T-helper 2 cell treated with Interferon-gamma antibody and Interleukin-4, amounts not matched to agents 5 μg/mL and 100 μg/mL, for 36 hours (primary cell): ENCODE measurements at places on chromosomes 4 and X.

DNA sequence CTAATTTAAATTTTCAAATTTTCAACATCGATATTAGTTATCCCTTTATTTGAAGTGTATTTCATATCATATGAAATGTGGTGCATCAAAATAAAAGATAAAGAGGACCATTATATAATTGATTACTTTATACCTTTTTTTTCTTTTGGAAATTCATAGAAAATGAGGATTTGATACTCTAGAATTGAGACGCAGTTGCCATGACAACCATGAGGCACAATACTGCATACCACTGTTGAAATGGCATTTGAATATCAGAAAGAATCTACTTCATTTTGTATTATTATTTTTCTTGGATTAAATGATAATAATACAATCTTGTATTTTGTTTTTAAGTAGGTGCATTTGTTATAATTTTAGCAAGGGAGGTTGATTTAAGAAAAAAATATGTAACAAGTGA, 323.1 kb downstream of the PCDH18 start:
- H3K4me1 ChIP-seq: no peaks in the 10 kb centered on the region
- DNase-seq: no peak
- no peaks in the 10 kb centered on the region for H3K27me3 ChIP-seq
- no peak overlapping the region for H3K4me3 ChIP-seq
- no peaks in the 10 kb centered on the region for H3K36me3 ChIP-seq

- H3K4me3 ChIP-seq: no peak overlapping the region
- no peaks in the 10 kb centered on the region for H3K36me3 ChIP-seq
Measured at GRCh38 chr4:69920874-69921273, 10.0 kb upstream of the CSN1S1 start.

DNA sequence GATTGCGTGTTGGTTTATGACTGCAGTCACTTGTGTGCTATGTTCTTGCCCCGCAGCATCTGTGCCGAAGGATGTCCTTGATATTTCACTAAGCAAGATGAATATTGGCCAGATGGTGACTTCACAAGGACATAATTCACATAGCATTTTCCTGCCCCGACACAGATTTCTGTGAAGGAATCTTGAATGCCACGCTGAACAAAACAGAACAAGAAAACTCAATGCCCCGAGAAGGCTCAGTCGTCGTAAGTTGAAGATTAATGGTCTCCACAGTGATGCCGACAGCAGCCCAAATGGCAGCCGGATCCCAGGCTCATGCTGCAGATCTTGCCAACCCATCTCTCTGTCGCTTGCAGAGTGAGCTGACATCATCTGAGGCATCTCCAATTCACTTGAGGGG, 145.9 kb downstream of the CPEB2 start:
- no peaks in the 10 kb centered on the region for H3K4me1 ChIP-seq
- H3K4me3 ChIP-seq: no peak overlapping the region
- DNase-seq: no peak
- H3K27me3 ChIP-seq: no peaks in the 10 kb centered on the region
- no peak overlapping the region for H3K27ac ChIP-seq
- no peaks in the 10 kb centered on the region for H3K36me3 ChIP-seq

GRCh38 chr4:59838236-59838635, 1361.9 kb upstream of the ADGRL3 start:
- H3K27me3 ChIP-seq: no peaks in the 10 kb centered on the region
- H3K4me1 ChIP-seq: no peaks in the 10 kb centered on the region
- H3K27ac ChIP-seq: no peak overlapping the region
- no peaks in the 10 kb centered on the region for H3K36me3 ChIP-seq

GRCh38 chr4:26619784-26620183, 35.9 kb downstream of the TBC1D19 start:
- peaks cover 1% of the 10 kb centered on the region for H3K36me3 ChIP-seq
- H3K4me3 ChIP-seq: no peak overlapping the region

DNA sequence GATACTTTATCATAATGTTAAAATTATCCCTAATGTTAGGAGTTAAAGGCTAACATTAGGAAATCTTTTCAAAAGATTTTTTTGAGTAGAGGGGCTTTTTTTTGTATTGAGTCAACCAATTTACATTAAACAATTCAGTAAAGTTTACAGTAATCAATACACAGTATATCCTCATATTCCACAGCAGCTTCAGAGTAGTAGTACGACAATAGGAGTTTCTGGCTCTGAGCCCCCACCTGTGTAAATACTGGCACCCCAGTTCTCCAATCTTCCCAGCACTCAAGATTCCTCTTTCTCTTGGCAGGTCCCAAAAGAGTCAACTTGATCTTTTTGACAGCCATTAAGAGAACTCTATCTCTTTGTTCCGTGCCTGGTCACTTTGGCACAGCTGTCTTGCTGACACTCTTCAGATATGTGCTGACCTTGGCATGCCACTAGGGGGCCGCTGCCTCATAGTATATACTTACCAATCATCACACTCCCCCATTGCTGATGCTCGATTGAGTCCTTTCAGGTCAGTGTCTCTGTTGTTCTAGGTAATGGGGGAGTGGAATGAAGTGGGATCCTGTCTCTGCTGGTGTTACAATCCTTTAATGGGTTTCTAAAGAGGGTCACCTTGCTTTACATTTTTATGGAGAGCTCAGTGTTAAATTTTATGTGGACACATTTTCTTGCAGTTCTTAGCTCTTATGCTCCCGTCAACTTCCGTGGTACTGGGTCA, 19.5 kb upstream of the CCNI start:
- peaks cover 2% of the 10 kb centered on the region for H3K27me3 ChIP-seq
- no peak overlapping the region for H3K4me3 ChIP-seq
- H3K4me1 ChIP-seq: peaks cover 22% of the 10 kb centered on the region
- H3K36me3 ChIP-seq: no peaks in the 10 kb centered on the region
- H3K27ac ChIP-seq: no peak overlapping the region
- DNase-seq: peak; percentile 61

DNA sequence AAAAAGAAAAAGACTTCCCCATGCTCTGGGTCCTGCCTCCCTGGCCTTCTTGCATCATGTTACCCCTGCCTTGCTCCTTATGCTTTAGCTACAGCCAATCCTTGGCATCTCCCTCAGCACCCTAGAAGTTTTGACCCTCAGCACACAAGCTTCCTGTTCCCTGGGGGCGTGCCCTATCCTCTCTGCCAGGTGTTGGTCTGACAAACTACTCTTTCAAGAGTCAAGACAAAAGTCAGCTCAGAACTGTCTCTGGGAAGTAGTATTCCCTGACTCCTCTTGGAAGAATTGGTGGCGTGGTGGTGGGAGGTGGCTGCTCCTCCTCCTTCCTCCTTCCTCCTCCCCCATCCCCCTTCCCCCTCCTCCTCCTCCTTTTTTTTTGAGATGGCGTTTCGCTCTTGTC, 41.0 kb downstream of the PRPS1 start:
- no peak overlapping the region for H3K27ac ChIP-seq
- no peaks in the 10 kb centered on the region for H3K36me3 ChIP-seq
- H3K4me3 ChIP-seq: no peak overlapping the region
- DNase-seq: no peak

GRCh38 chr4:75722417-75722816, 2.0 kb upstream of the USO1 start:
- no peak overlapping the region for H3K4me3 ChIP-seq
- peaks cover 6% of the 10 kb centered on the region for H3K36me3 ChIP-seq
- no peak overlapping the region for H3K27ac ChIP-seq
- no peaks in the 10 kb centered on the region for H3K27me3 ChIP-seq
- peaks cover 25% of the 10 kb centered on the region for H3K4me1 ChIP-seq
- no peak for DNase-seq

DNA sequence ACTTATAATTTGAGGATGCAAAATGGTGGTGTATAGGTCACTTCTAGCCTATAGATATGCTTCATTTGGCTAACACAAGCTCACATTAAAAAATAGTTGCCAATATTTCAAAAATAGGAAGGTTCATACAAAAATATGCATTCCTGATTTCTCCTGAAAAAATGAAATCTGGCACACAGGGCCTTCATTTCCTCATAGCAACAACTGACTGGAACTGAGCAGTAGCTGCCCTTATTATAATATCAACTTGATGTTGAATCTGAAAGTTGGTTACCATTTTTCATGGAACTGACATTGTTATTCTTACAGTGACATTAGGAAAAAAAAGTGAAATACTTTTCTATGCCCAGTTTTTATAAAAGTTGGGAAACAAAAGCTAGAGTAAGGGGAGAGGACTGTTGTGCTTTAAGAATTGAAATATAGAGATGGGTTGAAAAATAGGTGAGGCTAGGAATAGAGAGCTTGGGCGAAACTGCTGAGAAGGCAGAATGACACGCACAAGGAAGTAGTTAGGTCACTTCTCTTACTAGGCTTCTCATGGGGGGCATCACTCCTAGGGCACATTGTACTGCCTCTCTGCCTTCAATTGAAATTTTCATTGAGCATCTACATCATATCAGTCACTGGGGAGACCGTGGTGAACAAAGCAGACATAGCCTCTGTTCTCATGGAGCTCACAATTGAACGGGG, 43.1 kb upstream of the C1GALT1C1 start:
- no peak overlapping the region for H3K27ac ChIP-seq
- H3K27me3 ChIP-seq: no peaks in the 10 kb centered on the region
- H3K4me1 ChIP-seq: peaks cover 3% of the 10 kb centered on the region
- H3K4me3 ChIP-seq: no peak overlapping the region
- DNase-seq: no peak
- no peaks in the 10 kb centered on the region for H3K36me3 ChIP-seq

- DNase-seq: no peak
- peaks cover 56% of the 10 kb centered on the region for H3K36me3 ChIP-seq
- peaks cover 3% of the 10 kb centered on the region for H3K4me1 ChIP-seq
- H3K4me3 ChIP-seq: no peak overlapping the region
- H3K27me3 ChIP-seq: no peaks in the 10 kb centered on the region
Measured at GRCh38 chr4:154542271-154542879, 7.8 kb downstream of the PLRG1 start.

GRCh38 chr4:38585871-38586270, 78.1 kb upstream of the KLF3 start:
- no peaks in the 10 kb centered on the region for H3K4me1 ChIP-seq
- no peaks in the 10 kb centered on the region for H3K36me3 ChIP-seq
- DNase-seq: no peak

DNA sequence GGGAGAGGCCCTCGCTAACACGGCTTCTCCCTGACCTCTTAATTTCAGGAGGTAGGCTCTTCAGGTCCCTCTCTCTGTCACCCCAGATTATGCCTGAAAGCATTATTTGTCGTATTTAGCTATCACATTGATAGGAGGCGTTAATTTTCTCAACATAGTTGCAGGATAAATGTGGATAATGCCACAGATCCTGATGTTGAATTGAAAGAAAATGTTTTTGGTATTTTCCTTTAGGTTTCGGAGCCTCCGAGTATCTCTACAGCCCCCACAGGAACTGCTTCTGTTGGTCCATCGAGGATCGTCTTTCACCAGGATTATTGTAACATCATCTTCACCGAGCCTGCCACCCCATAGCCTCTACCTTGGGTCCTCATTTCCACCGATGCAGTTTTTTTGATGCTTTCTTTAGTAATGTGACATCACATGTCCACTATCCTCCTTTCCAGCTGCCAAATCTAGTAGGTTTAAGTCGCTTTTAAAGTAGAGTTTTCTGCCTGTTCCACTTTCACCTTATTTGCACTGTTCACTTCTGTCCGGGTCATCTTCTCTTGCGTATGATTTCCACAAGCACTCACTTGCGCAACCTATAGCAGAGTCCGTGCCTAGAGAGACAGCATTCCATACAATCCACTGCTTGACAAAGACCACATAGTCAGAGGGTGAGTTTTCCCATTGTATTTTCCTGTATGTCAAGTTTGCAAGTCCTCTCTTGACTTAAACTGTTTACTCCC, 665 bp downstream of the TIGD2 start:
- peaks cover 19% of the 10 kb centered on the region for H3K4me1 ChIP-seq
- H3K27ac ChIP-seq: peak overlapping the region; percentile 53
- peak overlapping the region; percentile 83 for H3K4me3 ChIP-seq
- no peak for DNase-seq

GRCh38 chrX:23317799-23318724, 16.6 kb upstream of the PTCHD1 start:
- no peak overlapping the region for H3K27ac ChIP-seq
- no peaks in the 10 kb centered on the region for H3K4me1 ChIP-seq
- DNase-seq: peak; percentile 4
- no peaks in the 10 kb centered on the region for H3K36me3 ChIP-seq
- no peak overlapping the region for H3K4me3 ChIP-seq
- H3K27me3 ChIP-seq: no peaks in the 10 kb centered on the region

GRCh38 chrX:120463241-120463640, 5.9 kb downstream of the LAMP2 start:
- peaks cover 27% of the 10 kb centered on the region for H3K4me1 ChIP-seq
- H3K36me3 ChIP-seq: peaks cover 20% of the 10 kb centered on the region
- no peak overlapping the region for H3K27ac ChIP-seq

GRCh38 chr4:21117541-21118180, 417.4 kb downstream of the PACRGL start:
- H3K36me3 ChIP-seq: no peaks in the 10 kb centered on the region
- no peaks in the 10 kb centered on the region for H3K27me3 ChIP-seq
- no peak for DNase-seq
- no peak overlapping the region for H3K4me3 ChIP-seq
- no peaks in the 10 kb centered on the region for H3K4me1 ChIP-seq
- H3K27ac ChIP-seq: no peak overlapping the region

DNA sequence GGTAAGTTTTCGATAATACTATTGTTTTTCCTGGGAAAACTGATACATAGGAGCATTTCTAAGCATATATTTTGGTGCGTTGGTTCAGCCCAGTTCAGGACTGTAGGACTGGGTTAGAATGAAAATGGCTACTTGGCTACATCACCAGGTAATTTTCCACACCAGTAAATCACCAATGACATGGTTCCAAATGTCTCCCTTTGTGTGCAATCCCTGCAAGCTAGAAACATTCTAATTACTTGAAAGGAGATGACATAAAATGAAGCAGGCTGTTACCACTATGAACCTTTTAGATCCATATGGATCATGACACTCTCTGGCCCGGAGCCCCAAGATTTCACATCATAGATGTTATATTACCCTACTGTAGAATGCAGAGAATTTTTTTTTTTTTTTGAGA, 577.4 kb upstream of the FTHL17 start:
- no peaks in the 10 kb centered on the region for H3K27me3 ChIP-seq
- H3K4me1 ChIP-seq: no peaks in the 10 kb centered on the region
- no peak overlapping the region for H3K27ac ChIP-seq
- H3K36me3 ChIP-seq: no peaks in the 10 kb centered on the region
- H3K4me3 ChIP-seq: no peak overlapping the region

DNA sequence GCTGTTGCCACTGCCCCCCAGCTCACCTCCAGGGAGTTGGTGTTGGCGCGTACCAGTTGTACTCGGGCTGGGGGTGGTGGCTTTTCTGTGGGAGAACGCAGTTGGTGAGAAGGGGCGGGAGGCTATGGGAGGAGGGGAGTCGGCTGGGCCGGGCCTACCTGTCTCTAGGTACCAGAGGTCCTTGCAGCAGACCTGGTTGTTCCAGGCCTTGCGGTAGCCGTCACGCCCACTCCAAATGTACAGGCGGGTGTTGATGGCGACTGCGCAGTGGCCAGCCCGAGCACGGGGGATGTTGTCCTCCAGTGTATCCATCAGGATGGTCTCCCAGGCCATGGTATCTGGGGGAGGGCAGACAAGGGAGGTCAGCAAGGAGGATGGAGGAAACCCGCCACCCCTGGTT, 11.5 kb downstream of the HCFC1 start:
- H3K27me3 ChIP-seq: no peaks in the 10 kb centered on the region
- no peaks in the 10 kb centered on the region for H3K4me1 ChIP-seq
- DNase-seq: no peak
- peaks cover 26% of the 10 kb centered on the region for H3K36me3 ChIP-seq
- no peak overlapping the region for H3K4me3 ChIP-seq

GRCh38 chr4:118775405-118775804, 60.5 kb downstream of the SEC24D start:
- no peak overlapping the region for H3K27ac ChIP-seq
- no peaks in the 10 kb centered on the region for H3K27me3 ChIP-seq
- peaks cover 1% of the 10 kb centered on the region for H3K4me1 ChIP-seq
- no peak for DNase-seq

GRCh38 chr4:77375866-77376607, 219.0 kb downstream of the CCNG2 start:
- DNase-seq: no peak
- H3K36me3 ChIP-seq: no peaks in the 10 kb centered on the region
- H3K4me1 ChIP-seq: no peaks in the 10 kb centered on the region
